Dermis microvascular lymphatic vessel endothelial cell (primary cell): ENCODE measurements at places on chromosomes 2 and 18.

DNA sequence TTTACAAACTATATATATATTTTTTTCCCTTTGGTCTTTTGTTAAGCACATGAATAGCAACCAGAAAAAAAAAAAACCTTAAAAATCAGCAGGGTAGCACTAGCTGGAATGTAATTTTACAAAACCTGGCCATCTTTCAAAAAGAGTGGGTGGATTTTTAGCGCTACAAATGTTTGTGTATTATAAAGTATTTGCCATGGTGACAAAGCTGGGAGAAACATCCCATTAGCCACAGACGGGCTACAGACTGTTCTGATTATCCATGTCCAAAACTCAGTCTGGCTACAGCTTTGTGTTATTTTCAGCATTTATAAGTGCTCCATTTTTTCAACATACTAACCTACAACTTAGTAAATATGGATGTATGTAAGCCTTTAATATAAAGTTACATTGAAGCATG lies 249.5 kb upstream of the TANK start:
- DNase-seq: peak; percentile 54

DNA sequence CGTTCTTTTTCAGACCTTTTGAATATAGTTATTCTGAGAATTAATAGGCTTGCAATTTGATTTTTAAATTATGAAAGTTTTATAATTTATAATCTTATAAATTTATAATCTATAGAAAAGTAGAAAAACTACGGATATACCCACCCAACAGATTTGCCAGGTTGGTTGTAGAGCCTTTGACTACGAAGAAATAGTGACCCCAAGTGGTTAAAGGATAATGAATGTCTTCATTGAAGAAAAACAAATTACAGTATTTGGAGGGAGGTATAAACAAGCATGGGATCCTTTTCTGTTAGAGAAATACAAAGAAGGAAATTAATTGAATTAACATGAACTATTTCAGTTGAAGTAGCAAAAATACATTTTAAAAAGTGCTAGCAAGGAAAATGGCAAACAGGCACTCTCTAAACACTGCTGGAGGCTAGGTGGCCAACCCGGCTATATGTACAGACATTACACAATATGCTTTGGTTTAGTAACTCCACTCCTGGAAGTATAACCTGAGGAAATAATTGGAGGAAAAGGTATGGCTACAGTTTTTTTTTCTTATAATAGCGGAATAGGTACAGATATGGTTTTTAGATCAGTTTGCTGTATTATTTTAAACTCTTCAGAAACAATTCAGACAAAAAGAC lies 110.9 kb downstream of the MIB1 start:
- DNase-seq: peak; percentile 9

DNA sequence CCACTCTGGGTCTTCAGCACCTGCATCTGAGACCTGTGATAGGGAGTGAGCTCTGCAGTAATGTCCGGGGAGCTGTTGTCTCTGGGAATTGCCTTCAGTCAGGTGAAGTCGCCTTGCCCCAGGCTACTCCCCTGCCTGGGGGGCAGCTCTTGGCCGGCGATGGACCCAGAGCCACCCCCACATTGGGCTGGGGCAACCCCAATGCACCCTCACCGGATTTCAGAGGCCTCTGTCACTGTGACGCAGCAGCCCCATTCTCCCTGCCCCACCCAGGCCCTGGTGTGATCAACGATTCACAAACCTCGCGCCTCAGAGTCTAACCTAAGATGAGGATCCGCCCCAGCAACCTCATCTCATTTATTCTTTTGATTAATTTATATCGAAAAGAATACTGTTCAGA lies 303.6 kb downstream of the NDUFA10 start:
- no peak for DNase-seq

- no peak for DNase-seq
Measured at GRCh38 chr2:231988179-231988866, 26.8 kb downstream of the DIS3L2 start.

- no peak for DNase-seq
Measured at GRCh38 chr2:239788576-239789098, 236.5 kb downstream of the NDUFA10 start.

DNA sequence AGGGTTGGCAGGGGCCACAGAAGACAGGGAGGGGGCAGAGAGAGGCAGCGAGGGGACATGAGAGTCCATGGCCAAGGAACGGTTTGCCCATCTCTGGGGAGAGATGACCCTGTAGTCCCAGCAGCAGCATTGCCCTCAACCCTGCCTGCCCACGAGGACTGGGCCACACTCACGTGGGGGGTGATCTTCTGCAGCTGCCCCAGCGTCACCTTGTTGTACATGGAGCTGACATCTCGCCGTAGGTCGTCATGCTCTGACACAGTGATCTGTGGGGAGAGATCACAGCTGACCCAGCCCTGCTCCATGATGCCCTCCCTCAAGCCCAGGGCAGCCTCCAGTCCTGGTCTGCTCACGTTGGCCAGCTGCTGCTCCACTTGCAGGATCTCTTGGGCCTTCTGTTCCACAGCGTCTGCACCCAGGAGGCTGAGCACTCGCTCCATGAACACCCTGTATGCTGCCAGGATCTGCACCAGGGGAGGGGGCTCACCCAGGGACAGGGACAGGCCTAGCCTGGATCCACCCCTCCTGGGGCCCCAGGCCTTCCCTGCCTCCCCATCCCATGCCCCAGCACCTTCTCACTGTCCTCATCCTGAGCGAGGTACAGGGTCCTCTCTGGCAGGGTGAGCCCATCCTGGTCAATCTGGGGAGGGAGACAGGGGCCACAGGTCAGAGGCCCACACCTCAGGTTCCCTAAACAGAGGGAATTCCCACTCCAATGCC lies 2.8 kb downstream of the ECEL1 start:
- DNase-seq: no peak
